ENCODE measurements at places on chromosomes 2 and 18.

DNA sequence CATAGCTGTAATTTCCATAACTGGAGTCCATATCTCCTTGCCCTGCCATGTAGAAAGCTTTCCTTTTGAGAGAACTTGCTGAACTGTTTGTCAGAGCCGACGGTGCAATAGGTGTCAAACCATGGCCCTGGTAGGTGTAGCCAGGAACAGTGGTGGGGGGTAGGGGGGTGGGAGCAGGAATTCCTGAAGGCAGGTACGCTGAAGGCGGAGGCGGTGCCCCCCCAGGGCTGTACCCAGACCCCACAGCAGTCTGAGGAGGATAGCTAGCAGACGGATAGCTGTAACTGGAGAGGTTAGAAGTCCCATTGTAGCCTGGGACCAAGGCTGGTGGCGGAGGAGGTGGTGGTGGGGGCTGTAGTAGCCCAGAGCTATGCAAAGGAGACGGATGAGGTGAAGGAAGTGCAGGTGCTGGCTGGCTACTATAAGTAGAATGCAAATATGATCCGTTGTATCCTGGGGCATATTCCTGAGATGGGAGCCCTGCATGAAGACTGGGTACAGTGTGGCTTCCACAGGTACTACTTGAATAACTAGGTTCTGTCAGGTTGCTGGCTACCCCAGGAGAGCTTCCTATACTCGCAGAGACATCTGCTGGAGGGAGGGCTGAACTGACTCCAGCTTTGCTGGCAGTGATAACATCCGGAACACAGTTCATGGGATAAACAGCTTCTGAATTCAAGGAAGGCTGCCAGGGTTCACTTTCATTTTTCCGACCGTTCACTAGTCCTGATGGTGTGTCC, 124.8 kb downstream of the FIGN start:
- no peak for DNase-seq

GRCh38 chr18:61736133-61736532, 156.7 kb downstream of the RNF152 start:
- no peak for DNase-seq

GRCh38 chr2:188820576-188820975, 153.6 kb upstream of the COL3A1 start:
- DNase-seq = no peak

DNA sequence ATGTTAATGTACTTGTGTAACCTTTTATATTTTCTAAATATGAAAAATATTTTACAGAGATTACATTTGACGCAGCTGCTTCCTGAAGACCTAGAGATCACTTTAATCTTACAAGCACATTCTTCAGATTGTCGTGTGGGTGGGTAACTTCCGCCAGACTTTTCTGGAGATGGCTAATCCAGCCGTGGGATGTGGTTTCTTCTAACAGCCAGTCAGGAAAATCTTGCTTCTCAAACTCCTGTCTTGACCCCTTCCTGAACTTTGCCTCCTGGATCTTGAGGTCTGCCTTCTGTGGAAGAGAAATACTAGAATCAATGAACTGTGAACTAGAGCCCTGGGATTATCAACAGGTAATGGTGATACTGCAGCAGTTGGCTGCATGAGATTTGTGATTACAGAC, 401.6 kb upstream of the TNP1 start:
- no peak for DNase-seq

- no peak for DNase-seq
Measured at GRCh38 chr2:137380610-137381009, 583.7 kb upstream of the HNMT start.
